Esophagus squamous epithelium (tissue), 5 donors: ENCODE measurements at places on chromosomes 6 and 20. TPM values are rescaled to one million over a fixed set of nuclear protein-coding genes. Genes with fewer than 3 reads are reported as not detected.

The PDYN gene
- not detected for total RNA-seq

The KPNA5 gene
- total RNA-seq = 4.3 TPM

DNA sequence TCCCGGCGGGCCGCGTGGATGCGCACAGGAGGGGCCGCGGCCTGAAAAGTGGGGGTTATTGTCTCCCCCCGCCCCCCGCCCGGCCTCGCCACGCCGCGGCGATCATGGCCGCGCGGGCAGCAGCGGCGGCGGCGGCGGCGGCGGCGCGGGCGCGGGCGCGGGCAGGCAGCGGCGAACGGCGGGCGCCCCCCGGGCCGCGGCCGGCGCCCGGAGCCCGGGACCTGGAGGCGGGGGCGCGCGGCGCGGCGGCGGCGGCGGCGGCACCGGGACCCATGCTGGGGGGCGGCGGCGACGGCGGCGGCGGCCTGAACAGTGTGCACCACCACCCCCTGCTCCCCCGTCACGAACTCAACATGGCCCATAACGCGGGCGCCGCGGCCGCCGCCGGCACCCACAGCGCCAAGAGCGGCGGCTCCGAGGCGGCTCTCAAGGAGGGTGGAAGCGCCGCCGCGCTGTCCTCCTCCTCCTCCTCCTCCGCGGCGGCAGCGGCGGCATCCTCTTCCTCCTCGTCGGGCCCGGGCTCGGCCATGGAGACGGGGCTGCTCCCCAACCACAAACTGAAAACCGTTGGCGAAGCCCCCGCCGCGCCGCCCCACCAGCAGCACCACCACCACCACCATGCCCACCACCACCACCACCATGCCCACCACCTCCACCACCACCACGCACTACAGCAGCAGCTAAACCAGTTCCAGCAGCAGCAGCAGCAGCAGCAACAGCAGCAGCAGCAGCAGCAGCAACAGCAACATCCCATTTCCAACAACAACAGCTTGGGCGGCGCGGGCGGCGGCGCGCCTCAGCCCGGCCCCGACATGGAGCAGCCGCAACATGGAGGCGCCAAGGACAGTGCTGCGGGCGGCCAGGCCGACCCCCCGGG is 637 bp downstream of the ARID1B start:
- DNase-seq = peak; percentile 23

DNA sequence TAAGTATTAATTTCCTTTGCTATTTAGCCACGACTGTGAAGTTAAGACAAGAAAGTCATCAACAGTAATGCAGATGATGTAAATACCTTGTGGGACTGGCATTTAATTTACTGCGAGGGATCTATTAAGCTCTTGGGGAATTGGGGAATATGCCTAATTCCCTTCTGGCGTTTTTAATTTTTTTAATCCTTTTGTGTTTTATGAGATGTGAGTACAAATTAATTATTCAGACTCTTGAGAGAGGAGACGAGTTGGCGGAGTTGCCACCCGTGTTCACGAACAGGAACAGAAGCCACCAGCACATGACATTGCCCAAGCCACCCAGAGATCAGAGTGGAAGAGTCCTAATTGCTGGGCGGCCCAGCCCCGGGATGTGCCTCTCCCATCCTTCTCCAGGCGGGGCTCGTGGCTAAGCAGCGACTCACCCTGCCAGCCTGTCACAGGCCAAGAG is 533 bp upstream of the CRYBG1 start:
- no peak for DNase-seq

DNA sequence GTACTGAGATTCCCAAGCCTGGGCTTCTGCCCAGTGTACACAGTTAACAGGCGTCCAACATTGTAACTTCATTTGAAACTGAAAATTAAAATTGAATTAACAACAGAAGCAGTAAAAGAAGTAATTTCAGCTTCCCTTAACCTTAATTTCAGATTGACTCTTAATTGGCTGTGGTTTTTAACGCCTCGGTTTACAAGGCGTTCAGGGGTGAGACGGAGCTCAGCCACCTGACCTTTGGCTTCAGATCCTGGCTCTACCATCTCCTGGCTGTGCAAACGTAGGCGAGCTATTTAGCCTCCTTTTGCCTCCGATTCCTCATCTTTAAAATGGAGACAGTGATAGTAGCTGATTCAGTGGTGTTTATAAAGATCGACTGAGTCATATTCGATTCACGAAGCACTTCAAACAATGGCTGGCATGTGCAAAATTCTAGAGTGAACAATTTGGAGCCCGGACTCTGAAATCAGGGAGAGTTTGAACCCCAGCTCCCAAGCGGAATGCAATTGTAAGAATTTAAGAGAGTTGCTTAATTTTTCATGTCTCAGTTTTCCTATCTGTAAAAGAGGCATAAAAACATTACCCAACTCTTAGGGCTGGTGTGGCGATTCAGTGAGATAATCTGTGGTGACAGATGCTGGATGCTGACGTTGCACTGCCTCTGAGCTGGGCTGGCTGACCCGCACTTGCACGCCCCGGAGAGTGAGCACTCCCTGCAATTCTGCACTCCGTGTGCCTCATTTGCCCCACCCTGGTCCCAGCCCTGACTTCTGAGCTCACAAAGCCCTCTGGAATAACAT is 23.5 kb upstream of the OCSTAMP start:
- no peak for DNase-seq
